ENCODE measurements at places on chromosomes 7 and 10.

GRCh38 chr7:69941077-69941651, 342.9 kb downstream of the AUTS2 start:
- no peak for DNase-seq

- DNase-seq = no peak
These were observed 25.5 kb downstream of the OGDHL start for GRCh38 chr10:49736564-49737113.

DNA sequence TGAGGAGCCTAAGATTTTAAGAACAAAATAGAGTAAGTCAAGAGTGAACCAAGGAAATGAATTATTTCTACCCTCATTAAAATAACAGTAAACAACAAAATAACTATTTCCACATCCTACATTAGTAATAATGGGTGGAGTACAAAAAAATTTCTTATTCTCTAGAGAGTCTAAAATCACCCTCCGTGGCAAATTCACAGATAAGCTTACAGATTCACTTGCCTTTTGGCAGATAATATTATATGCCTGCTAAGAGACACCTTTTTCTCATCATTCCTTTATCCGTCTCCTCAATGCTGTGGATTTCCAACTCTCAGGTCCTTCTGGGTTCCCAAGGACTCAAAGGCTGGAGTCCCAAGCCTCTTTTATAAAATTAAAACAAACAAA, 2.2 kb upstream of the EPC1 start:
- no peak for DNase-seq

GRCh38 chr7:28573651-28574301, 161.5 kb downstream of the CREB5 start:
- no peak for DNase-seq

DNA sequence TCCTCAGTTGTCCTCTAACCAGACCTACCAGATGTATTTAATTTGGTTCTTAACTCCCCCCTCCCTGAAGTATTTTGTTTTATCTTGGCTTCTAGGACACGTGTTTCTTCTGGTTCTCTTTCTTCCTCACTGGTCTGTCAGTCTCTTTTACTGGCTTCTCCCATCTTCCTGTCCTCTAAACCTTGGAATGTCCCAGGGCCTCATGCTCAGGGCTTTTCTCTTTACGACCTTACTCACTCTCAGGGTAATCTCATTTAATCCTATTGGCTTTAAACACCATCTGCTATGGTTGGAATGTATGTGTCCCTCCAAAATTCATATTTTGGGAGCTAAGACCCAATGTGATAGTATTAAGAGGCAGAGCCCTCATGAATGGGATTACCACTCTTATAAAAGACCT, 418.2 kb upstream of the PODXL start:
- no peak for DNase-seq

DNA sequence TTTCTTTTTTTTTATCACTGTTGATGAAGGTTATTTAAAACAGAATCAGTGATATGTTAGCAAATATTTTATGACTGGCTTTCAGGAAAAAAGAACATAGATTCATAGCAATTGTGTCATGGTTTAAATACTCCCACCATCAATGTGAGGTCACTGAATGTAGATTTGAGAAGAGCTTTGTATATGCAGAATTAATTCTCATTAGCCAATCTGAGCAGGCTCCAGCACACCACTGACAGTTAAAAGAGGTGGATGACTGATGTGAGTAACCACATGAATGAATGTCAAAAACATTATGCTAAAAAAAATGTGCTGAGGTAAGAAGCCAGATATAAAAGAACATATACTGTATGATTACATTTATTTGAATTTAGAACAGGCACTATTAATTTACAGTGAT, 174.8 kb upstream of the KAT6B start:
- DNase-seq = no peak

GRCh38 chr10:63711867-63712716, 190.9 kb downstream of the REEP3 start:
- DNase-seq = no peak

DNA sequence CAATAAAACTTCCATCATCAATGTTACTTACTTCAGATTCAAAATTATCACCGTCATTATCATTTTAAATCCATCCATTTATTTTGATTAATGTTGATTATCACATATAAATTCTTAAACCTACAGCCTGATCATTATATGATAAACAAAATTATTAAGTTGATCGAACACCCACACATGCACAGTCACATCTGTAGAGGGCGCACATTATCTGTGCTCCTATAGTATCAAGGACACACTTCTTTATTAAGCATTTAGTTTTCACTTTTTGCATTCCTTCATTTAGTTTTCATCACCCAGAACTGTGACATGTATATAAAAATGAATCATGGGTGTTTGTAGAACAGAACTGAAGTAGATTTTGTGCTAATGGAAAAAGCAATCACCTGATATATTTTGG, 26.2 kb upstream of the ZNF716 start:
- no peak for DNase-seq

- DNase-seq = no peak
These were observed 350.7 kb upstream of the MBL2 start for GRCh38 chr10:53123311-53123710.

GRCh38 chr7:30660331-30661255, 21.7 kb downstream of the CRHR2 start:
- no peak for DNase-seq

GRCh38 chr7:120583899-120584586, 273.9 kb downstream of the TSPAN12 start:
- no peak for DNase-seq

DNA sequence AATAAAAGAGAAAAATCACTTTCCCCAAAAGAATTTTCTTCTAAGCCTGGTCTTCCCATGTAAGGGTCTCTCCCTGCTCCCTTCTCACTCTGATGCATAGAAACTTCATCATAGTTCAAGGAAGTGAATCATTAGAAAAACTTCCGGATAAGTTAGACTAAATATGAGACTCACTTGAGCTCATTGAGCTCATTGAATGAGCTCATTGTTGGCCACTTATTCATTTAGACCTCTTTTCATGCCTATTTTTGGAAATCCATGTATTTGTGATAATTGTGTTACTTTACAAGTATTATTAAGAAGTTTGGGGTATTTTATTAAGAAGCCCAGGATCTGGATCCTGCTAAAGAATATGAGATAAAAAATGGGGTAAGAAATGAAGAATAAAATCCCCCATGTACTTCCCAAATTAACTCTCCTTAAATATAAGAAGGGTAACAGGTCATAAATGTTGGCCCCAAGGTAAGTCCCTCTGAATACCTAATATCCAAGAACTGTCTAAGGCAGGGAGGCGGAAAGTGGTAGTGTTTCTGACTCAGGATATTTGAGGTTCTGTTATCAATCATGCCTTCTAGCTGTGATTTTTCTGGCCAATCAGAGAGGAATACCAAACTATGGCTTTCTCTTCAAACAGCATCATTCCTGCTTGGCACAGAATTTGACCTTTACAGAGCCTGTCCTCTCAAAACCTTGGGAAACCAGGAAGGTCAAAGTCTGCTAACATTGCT, 236.5 kb upstream of the PTN start:
- no peak for DNase-seq

DNA sequence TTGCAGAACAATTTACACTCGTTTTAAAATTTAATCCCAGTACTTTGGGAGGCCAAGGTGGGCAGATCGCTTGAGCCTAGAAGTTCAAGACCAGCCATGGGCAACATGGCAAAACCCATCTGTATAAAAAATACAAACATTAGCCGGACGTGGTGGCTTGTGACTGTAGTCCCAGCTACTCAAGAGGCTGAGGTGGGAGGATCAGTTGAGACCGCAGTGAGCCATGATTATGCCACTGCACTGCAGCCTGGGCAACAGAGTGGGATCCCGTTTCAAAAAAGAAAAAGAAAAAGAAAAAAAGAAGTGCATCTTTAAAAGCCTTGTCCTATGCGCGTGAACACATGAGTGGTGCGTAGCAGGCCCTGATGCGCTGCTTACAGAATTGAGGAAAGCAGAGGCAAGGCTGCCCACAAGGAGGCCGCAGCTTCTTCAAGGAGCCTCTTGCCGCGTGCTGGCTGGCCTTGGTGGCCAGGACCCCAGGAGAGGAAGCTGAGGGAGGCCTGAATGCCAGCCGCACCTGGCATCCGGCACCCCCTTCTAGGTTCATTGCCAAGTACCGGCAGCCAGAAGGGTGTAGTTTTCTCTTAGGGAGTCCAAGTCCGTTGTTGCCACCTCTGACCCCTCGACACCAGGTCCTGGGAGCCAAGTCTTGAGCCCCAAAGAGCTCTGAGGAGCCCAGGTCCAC, 124.5 kb downstream of the UBE2H start:
- no peak for DNase-seq

GRCh38 chr10:123395906-123396305, 241.7 kb downstream of the BUB3 start:
- DNase-seq = no peak

DNA sequence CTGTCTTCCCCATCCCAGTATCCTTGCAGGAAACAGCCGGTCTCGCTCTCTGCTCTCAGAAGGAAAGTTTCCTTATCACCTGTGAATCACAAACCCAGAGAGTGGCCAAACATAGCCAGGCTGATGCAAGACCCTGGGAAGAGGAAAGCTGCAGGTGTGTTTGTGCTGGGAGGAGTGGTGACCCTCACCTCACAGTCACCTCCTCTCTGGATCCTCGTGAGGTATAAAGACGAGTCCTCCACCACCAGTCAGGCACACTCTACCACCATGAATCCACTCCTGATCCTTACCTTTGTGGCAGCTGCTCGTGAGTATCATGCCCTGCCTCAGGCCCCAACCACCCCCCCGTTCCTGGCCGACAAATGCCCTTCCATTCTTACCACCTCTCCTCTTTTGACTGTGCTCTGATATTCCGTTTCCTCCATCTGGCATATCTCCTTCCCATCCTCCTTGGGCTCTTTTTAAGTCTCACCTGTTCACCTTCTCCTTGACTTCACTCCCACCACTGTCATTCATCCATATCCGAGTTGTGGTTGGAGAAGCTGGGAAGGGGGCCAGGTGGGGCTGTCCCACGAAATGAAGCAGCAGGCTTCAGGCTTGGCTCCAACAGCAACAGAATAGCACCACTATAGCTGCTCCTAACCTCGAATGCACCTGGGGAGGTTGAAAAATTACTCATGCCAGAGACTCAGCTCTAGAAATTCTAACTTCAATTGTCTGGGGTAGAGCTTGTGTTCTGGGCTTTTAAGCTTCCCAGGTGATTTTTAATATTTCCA, at the start of gene PRSS1:
TSS of gene PRSS1 (plus strand) at position 255 of the 776 bp plus-strand sequence. CDS start at position 268, 13 bp downstream.
- no peak for DNase-seq

DNA sequence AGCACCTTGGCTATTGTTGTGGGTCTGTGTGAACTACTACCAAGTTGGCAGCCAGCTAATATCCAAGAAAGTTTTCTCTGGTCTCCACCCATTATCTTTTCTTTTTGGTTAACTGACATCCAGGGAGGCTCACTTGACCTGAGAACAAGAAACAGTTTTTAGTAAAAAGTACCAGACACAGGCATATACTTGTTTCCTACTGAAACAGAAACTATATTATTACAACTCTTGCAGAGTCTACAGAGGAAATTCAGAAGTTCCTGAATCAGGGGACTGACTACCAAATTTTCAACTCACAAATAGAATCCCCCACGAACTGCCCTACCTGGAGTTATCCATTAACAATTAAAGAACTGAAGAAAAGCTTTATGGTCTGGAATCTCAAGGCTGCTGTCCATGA, 168.9 kb downstream of the KCND2 start:
- no peak for DNase-seq

- no peak for DNase-seq
These were observed 238.7 kb downstream of the PLXNA4 start for GRCh38 chr7:132337450-132338080.

DNA sequence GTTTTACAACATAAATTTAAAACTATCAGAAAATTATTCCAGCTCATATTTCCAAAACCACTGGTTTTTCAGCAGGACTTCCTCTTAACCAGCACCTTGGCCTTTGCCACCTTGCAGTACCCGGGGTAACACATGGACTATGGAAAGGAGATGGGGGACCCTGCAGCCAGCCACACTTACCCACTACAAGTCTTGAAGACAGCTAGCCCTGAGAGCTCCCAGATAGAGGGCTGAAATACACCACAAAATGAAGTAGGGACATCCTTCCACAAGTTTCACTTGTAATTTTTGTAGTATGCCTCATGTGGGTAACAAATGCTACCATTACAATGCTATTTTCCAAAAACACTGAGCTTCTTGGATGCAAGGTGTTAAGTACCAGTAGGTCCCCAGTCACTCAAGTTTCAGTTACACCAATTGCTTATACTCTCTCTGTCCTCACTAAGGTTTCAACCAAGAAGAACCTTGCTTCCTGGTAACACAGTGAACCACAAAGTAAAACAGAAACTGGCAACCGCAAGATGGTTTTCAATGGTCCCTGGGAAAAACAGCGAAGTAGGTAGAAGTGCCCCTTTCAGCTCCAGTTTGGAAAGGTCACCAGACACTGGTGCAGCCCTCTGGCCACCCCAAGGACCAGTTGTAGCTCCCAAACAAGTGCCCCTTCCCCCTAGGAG, 110.9 kb downstream of the SGMS1 start:
- DNase-seq = no peak

- DNase-seq = no peak
These were observed 7.0 kb upstream of the SPAG6 start for GRCh38 chr10:22338185-22338900.

DNA sequence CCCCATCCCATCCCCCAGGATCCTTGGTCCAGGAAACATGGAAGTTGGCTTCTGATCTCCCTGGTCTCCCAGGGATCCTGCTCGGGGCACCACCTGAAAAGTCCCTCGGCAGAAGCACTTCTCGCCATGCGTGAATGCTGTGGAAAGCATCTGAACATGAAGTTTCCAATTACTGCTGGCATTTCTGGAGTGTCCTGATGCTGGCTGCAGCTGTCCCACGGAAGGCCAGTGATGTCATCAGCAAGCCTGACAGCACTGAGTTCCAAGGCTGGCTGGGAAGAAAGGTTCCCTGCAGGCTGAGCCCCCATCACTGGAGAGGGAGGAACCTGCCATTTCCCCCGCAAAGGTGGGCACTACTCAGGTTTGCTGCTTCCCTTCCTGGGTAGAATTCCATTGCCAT, 71.4 kb downstream of the KCNMA1 start:
- DNase-seq = no peak

DNA sequence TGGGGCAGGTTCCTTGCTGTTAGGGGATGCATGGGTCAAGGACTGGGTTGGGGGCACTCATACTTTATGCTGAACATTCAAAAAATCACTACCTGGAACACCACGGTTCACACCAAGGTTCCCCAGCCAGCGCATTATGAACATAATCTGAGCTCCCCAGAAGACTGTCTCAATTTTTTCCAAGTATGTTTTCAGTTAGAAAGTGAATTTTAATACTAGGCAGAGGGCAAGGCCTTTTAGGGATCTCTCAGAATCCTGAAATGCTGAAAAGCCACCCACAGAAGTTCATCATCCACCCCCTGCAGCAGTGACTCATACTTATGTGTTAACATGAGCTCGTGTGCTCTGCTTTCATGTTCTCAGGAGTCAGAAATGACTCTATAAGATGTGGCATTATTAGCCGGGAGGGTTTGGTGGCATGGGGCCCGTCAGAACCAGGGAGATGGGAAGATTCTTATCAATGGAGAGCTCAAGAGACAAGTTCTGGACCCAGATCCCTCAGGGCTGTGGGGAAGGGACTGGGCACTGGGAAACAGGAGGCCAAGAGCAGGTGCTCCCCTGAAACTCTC, 185.2 kb upstream of the ITGB1 start:
- no peak for DNase-seq

- DNase-seq = no peak
These were observed 180.0 kb downstream of the PHF14 start for GRCh38 chr7:11153694-11154093.

- no peak for DNase-seq
These were observed 179.7 kb downstream of the XPNPEP1 start for GRCh38 chr10:109743574-109743973.

- no peak for DNase-seq
These were observed 2.2 kb downstream of the ZDHHC4 start for GRCh38 chr7:6579446-6579845.

- DNase-seq = no peak
These were observed 454.5 kb upstream of the FZD8 start for GRCh38 chr10:36096576-36096975.

GRCh38 chr7:116198748-116199410, 11.5 kb upstream of the TES start:
- DNase-seq = no peak
